ENCODE measurements at places on chromosomes 2 and 18. TPM values are rescaled to one million over a fixed set of nuclear protein-coding genes. Genes with fewer than 3 reads are reported as not detected.
A peak's percentile ranks its signal among the peaks of the same experiment; 100 is the strongest.

- DNase-seq, result no peak
Measured at GRCh38 chr2:52500561-52500960, 1267.0 kb upstream of the CHAC2 start.

GRCh38 chr2:15884790-15885189 is 55.6 kb upstream of the MYCN start:
- no peak for DNase-seq

GRCh38 chr2:105761931-105762515 is 17.3 kb downstream of the NCK2 start:
- DNase-seq, result no peak

DNA sequence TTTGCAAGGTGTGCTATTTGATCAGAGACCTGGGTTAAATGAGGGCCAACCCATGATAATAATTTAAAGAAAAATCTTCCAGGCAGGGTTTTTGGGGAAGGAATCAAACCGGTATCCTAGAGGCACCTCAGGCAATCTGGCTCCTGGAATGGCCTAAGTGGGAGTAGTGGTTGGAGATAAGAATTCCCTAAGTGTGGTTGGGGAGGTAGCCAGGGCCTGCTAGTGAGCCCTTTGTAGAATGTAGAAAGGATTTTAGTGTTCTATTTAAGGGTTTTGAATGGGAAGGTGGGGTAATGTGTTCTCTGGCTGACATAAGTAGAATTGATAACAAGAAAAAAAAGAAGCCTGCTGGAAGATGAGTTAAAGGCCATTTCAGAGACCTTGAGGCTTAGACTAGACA is 422.2 kb downstream of the XIRP2 start:
- no peak for DNase-seq

Gene SAP130
- total RNA-seq, result 24.9 TPM

Gene HOXD13
- total RNA-seq, result not detected

DNA sequence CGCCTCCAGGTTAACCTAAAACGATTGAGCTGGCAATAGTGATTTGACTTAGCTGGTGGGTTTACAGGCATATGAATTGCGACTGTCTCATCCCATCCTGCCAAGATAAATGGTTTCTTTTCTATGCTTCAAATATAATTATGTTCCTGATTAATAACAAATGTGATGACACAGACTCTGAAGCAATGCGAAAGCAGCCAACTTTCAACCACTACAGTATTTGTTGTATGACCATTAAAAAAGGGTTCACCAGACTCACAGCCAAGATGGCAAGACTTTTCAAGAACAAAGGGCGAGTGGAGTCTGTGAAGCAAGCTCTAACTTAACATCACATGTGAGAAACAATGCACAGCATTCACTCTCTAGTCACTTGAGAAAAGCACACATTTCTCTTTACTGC is 186.6 kb downstream of the PID1 start:
- no peak for DNase-seq

GRCh38 chr2:237727363-237727762 is 71.2 kb upstream of the RBM44 start:
- DNase-seq, result peak; percentile 59

DNA sequence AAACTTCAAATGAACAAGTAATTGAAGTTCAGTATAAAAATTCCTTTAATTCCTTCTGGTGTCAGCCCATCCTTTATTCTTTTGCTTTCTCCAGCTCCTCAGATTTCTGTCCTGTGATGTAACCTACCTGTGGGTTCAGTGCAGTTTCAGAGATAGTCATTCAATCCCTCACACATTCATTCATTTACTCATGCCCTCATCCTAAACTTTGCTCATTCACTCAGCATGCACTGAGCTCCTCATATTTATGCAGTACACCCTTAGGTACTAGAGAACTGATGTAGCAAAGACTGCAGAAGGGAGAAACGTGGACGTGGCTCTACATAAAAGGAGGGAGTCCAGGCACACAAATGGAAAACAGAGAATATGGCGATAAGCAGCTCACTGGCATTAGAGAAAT is 45.3 kb upstream of the STAT1 start:
- DNase-seq, result no peak

DNA sequence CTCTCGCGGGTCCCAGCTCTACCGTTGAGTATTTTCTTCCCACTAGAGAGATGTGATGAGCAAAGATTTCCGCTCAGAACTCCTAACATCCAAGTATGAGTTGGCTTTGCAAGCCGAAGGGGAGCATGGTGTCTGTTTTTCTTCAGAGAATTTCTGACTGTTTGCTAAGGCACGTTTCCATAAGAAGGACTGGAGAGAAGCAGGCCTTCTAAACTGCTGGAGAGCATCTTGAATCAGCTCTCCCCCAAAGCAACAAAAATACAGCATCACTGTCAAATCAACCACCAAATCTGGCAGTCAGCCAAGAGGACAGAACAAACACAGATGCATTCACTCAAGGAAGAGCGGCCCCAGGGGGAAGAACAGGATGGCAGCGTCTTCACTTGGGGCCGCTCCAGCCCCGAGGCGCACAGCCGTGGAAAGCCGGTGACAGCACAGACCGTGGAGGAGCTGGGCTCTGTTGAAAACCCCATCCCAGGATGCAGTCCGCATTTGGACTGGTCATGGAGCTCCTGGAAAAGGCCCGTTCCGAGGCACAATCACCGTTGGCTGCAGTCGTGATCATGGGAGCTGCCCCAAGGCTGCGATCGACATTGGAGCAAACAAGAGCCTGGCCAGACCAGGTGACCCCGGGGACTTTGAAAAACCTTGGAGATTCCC is 101.4 kb downstream of the NFATC1 start:
- DNase-seq, result peak; percentile 85

DNA sequence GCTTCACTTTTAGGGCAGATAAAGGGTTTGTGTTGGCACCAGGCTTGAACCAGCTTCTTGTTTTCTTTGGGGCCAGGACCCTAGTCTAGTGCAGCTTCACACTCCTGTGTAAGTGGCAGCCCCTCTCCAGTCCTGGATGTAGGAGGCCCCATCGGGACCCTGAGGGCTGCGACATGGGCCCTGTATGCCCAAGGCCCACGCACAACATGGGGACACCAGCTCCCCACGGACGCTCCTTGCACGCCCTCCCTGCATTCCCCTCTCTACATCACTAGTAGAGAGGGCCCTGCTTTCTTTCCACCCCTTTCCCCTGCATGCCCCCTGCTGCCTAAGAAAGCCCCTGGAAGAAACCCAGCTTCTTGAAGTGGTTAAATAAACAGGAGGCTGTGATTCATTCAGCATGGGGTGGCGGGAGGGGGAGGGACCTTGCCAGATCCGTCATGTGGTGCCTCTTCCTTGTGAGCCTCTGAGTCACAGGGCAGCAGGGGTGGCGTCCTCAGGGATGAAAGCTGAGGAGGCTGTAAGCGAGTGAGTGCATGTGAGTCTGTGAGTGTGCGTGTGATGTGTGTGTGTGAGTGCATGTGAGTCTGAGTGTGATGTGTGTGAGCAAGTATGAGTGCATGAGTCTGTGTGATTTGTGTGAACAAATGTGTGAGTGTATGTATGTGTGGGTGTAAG is 42.5 kb downstream of the COPS8 start:
- peak; percentile 94 for DNase-seq

- no peak for DNase-seq
Measured at GRCh38 chr2:54952425-54952824, 97.8 kb downstream of the RTN4 start.

DNA sequence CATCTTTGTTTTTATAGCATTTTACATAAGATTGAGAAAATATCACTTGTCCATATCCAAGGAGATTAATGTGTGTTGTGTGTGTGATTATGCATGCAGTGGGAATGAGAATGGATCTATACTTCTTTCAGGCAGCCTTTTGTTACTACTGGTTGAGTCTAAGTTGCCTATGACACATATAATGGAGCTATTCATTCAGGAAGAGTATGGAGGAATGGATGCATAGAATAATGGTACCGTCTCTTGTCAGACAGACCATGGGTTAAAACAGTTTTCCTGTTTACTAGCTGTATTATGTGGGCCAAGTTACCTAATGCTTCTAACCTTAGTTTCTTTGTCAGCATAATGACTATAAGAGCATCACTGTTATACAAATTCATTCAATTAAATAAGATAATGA is 155.4 kb upstream of the KYNU start:
- DNase-seq, result no peak

DNA sequence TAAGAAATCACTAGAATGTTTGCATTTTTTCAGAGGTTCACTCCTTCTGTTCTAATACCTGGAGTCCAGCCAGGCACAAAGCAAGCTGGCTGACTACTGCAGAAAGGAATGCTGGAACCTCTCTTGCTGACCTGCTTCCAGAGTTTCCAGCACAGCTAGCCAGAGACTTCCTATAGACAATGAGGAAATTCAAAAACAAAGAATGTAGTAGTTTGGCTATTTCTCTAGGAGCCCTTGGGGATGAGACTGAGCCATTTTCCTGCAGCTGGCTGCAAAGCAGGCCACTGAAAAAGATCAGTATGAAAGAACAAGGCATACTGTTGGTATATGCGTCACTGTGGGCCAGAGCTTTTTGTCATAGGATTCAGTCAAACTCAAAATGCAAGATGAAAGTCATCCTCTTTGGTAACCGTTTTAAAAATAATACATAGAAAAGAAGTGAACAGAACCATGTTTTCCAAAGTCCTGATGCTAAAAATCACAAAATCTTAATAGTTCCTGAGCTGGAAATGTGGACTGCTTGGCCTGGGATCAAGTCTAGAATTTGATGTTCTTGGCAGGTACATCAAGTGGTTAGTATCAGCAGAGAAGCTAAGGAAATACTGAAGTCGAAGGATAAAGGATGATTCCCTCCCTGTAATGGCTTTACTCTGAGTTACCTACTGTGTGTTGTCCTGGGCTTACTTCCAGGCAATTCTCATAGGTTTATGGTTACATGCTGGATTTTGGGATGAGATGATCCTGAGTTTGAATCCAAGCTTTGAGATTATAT is 9.0 kb upstream of the DSEL start:
- DNase-seq, result peak; percentile 86

GRCh38 chr2:131105950-131106801 is 1.0 kb downstream of the PLEKHB2 start:
- no peak for DNase-seq

- no peak for DNase-seq
Measured at GRCh38 chr2:26994983-26995382, 24.5 kb downstream of the MAPRE3 start.

Gene C2orf80
- not detected for total RNA-seq

Gene GNLY
- not detected for total RNA-seq

DNA sequence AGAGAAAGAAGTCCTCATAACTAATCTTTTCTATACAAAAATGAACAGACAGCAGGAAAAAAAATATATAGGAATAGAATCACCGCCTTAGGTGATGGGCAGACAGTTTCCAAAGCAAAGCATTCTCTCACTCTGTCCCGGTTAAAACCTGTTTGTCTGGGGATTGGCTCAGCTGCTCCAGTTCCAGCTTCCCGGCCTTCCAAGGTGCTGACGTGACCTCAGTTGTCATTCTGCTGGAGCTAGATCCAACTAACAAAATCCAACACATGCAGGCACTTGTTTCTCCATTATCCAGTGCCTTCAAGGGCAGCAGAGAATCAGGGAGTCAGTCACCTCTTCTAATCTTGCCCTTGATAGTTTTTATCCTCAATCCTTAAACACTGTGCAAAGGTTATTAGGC is 52.8 kb downstream of the IKZF2 start:
- no peak for DNase-seq

DNA sequence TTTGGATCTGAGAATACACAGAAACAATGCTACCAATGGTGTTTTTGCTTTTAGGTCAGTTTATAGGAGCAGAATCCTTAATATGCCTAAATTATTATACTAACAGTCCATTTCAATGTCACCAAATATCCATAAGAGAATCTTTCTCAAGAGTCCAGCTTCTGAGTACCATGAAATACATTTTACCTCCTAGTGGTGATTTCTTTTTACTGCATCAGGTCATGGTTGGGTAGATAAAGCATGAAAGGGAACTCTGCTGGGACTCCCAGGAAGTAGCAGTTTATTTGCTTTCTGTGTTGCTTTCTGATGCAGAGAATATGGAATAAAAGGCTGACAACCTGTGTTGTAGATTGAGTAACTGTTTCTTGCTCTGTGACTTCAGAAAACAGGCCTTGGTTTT is 115.6 kb downstream of the PPP1R1C start:
- no peak for DNase-seq

GRCh38 chr2:84800194-84800805 is 80.6 kb downstream of the TRABD2A start:
- DNase-seq, result no peak

DNA sequence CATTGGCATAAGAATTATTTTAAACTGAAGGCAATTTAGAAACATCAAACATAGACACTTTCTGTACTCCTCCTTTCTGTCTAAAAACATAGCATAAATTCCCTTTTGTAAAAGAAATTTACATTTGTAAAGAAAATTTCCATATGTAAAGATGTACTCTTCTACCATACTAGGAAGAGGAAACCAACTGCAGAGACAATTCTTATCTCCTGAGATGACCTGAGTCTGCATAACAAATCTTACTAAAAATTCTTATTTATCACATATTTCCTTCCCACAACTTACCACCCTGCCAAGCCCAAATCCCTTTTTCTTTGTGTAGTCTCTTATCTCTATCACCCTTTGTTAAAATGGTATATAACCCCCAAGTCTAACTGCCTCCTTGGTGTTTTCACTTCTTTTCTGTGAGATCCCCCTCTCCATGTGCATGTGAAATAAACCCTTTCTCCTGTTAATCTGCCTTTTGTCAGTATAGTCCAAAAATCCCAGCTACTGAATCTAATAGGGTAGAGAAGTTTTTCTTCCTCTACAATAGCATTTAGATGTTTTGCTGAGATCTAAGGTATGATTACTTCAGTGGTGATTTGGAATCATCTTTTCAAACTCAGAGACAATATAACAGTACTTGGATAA is 81.0 kb downstream of the CHN1 start:
- no peak for DNase-seq

- DNase-seq, result no peak
Measured at GRCh38 chr18:53385889-53386288, 838.6 kb downstream of the MBD2 start.

Gene FARSB
- 15.8 TPM for total RNA-seq

- DNase-seq, result no peak
Measured at GRCh38 chr2:74414881-74415761, 6.3 kb downstream of the C2orf81 start.

GRCh38 chr18:34726286-34727004 is 16.3 kb downstream of the DTNA start:
- DNase-seq, result no peak

Gene TMEM17
- total RNA-seq, result 2.6 TPM

DNA sequence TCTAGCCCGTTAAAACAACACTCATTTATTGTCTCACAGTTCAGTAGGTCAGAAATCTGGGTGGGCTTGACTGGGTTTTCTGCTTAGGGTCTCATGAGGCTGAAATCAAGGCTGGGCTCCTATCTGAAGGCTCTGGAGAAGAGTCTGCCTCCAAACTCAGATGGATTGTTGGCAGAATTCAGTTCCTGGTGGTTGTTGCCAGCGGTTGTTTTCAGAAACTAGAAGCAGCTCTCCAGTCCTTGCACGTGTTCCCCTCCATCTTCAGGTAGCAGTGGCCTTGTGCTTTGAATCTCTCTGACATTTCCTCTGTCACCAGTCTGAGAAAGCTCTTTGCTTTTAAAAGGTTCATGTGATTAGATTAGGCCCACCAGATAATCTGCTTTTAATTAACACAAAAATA is 20.1 kb upstream of the FN1 start:
- no peak for DNase-seq
